ENCODE measurements at places on chromosomes 3 and 15. TPM values are rescaled to one million over a fixed set of nuclear protein-coding genes. Genes with fewer than 3 reads are reported as not detected.

- peaks cover 4% of the 10 kb centered on the region for H3K27me3 ChIP-seq
- H3K4me1 ChIP-seq: peaks cover 46% of the 10 kb centered on the region
- DNase-seq: peak; percentile 6
- peak overlapping the region; percentile 79 for H3K27ac ChIP-seq
- peak overlapping the region; percentile 86 for H3K4me3 ChIP-seq
- no peaks in the 10 kb centered on the region for H3K36me3 ChIP-seq
Observed at GRCh38 chr15:89999676-90000185, 1.4 kb upstream of the ZNF710 start.

DNA sequence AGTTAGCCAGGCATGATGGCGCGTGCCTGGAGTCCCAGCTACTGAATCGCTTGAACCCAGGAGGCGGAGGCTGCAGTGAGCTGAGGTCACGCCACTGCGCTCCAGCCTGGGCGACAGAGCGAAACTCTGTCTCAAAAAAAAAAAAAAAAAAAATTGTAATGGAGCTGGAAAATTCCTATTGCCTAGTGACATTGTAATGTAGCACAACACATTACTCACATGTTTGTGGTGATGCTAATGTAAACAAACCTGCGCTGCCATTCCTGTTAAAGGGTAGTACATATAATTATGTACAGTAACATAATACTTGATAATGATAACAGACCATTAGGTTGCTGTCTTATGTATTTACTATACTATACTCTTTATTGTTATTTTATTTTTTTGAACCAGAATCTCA is 39.1 kb downstream of the KNL1 start:
- H3K27me3 ChIP-seq: no peaks in the 10 kb centered on the region
- H3K4me3 ChIP-seq: no peak overlapping the region
- peaks cover 6% of the 10 kb centered on the region for H3K4me1 ChIP-seq
- DNase-seq: peak; percentile 61

DNA sequence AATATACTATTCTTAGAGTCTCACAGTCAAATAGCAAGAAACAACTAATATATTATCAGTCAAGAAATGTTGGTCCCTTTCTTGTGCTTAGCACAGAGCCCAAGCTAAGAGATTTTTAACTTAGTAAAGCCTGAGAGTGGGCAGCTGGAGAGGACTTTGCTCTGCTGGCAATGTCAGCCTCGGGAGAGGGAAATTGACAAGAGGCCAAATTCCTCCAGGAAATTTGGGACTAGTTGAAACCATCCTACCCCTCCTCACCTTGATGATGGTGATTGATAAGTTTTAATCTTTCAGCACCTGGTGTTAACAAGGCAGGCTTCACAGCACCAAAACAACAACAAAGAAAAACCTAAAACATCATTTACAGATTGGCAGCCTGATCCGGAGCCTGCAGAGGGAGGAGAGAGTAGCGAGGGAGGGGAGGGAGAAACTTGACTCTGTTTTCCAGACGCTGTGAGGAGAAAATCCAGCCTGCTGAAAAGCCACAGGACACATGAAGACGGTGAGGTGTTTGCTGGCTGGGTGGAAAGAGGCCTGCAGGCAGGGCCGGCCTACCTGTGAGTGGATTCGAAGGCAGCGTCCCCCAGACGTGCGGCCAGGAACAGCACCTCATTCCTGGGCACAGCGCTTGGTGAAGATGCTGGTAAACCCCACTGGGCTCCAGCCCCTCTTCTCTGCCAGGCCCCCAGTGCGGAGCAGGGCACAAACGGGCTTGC is 150.9 kb downstream of the LRRC28 start:
- peaks cover 10% of the 10 kb centered on the region for H3K4me1 ChIP-seq
- H3K36me3 ChIP-seq: no peaks in the 10 kb centered on the region
- no peak for DNase-seq
- H3K4me3 ChIP-seq: no peak overlapping the region
- H3K27ac ChIP-seq: no peak overlapping the region
- peaks cover 6% of the 10 kb centered on the region for H3K27me3 ChIP-seq

GRCh38 chr3:28916713-28917499 is 364.0 kb upstream of the RBMS3 start:
- no peak overlapping the region for H3K4me3 ChIP-seq
- no peak overlapping the region for H3K27ac ChIP-seq
- peaks cover 41% of the 10 kb centered on the region for H3K4me1 ChIP-seq
- H3K36me3 ChIP-seq: no peaks in the 10 kb centered on the region

GRCh38 chr3:192038726-192039125 is 577.8 kb downstream of the PYDC2 start:
- H3K4me1 ChIP-seq: peaks cover 9% of the 10 kb centered on the region
- H3K36me3 ChIP-seq: no peaks in the 10 kb centered on the region
- H3K4me3 ChIP-seq: no peak overlapping the region
- no peaks in the 10 kb centered on the region for H3K27me3 ChIP-seq
- peak; percentile 25 for DNase-seq

DNA sequence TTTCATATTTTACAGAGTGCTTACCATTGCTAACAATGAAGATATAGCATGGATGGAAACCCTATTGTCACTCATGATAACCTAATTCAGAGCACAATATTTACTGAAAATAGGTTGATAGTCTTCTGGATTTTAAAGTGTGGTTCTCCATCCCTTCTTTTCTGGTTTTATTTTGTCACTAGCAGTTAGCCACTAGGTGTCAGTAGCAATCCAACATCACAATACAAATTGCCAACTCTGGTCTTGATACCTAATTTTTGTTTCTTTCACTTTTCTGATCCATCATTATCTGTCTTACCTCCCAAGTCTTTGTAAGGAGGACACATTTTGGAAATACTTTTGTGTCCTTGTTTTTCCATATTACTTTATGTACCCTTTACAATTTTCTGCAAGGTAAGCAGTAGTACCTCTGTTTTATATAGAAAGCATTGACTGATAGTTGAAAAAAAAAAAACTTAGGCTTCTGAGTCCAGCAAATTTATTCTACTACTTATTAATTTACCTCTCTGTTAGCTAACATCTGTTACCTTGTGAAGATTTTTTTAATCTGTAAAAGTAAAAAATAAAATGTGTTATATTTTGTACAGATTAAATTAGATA is 28.3 kb upstream of the CRYBG3 start:
- DNase-seq: peak; percentile 47
- H3K36me3 ChIP-seq: no peaks in the 10 kb centered on the region
- H3K4me1 ChIP-seq: no peaks in the 10 kb centered on the region

DNA sequence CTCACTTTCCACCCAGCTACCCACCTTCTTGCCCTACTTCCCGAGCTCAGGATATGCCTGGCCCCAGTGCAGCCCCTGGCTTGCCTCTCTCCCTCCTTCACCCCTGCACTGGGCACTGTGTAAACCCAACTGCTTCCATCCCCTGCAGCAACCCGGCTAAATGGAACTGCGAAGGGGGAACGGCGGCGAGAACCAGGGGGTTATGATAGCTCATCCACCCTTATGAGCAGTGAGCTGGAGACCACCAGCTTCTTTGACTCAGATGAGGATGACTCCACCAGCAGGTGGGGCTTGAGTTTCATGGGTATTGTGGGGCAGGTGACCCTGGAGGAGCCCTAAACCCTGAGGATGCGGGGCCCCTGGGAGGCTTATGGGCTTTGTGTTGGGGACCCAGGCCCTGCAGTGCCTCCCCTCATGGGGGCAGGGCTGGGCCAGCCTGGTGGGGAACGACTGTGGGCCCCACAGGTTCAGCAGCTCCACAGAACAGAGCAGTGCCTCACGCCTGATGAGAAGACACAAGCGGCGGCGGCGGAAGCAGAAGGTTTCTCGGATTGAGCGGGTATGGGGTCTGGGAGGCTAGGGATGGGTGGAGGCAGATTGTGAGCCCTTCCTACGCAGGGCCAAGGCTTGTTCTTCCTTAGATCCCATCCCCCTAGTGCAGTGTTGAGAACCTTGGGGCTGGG is 9.6 kb downstream of the DVL3 start:
- no peak overlapping the region for H3K27ac ChIP-seq
- peaks cover 37% of the 10 kb centered on the region for H3K36me3 ChIP-seq
- peaks cover 50% of the 10 kb centered on the region for H3K4me1 ChIP-seq
- no peak for DNase-seq
- H3K27me3 ChIP-seq: no peaks in the 10 kb centered on the region

- DNase-seq: no peak
- no peak overlapping the region for H3K4me3 ChIP-seq
- H3K27me3 ChIP-seq: 0 out of 2 replicates have a peak, but pooled peaks cover 3% of the 10 kb centered on the region
- H3K27ac ChIP-seq: no peak overlapping the region
- H3K36me3 ChIP-seq: no peaks in the 10 kb centered on the region
Observed at GRCh38 chr3:55717481-55717880, 230.4 kb upstream of the WNT5A start.

- no peaks in the 10 kb centered on the region for H3K4me1 ChIP-seq
- no peaks in the 10 kb centered on the region for H3K36me3 ChIP-seq
- H3K27me3 ChIP-seq: peaks cover 44% of the 10 kb centered on the region
- DNase-seq: no peak
- no peak overlapping the region for H3K27ac ChIP-seq
Observed at GRCh38 chr3:127542441-127542952, 48.0 kb downstream of the TPRA1 start.

GRCh38 chr3:115418583-115418982 is 204.7 kb upstream of the GAP43 start:
- no peaks in the 10 kb centered on the region for H3K36me3 ChIP-seq
- DNase-seq: no peak
- H3K27ac ChIP-seq: no peak overlapping the region

DNA sequence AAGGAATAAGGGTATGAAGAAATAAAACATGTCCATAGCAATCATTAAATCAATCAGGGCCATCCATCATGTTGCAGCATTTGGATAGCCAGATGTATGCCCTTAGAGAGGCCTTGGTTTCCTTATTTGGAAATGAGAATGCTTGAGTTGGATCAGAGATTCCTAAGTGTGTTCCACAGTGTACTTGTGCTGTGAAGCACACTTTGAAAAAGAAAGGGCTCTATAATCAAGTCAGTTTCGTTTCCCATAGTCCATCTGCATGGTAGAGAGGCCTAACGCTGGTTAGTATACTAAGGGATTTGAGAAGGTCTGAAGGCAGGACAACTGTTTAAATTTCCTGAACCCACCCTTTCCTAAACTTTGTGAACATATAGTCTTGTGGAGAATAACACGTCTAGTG is 30.9 kb downstream of the RBMS3 start:
- peaks cover 2% of the 10 kb centered on the region for H3K27me3 ChIP-seq
- H3K4me1 ChIP-seq: peaks cover 47% of the 10 kb centered on the region
- no peak overlapping the region for H3K27ac ChIP-seq
- no peak overlapping the region for H3K4me3 ChIP-seq
- no peak for DNase-seq

GRCh38 chr3:141465221-141465620 is 21.6 kb upstream of the RASA2 start:
- DNase-seq: no peak
- H3K4me1 ChIP-seq: peaks cover 32% of the 10 kb centered on the region
- peaks cover 2% of the 10 kb centered on the region for H3K27me3 ChIP-seq

- no peaks in the 10 kb centered on the region for H3K36me3 ChIP-seq
- peaks cover 18% of the 10 kb centered on the region for H3K27me3 ChIP-seq
- H3K27ac ChIP-seq: no peak overlapping the region
Observed at GRCh38 chr3:9266716-9267115, 17.3 kb upstream of the SRGAP3 start.

- peak overlapping the region; percentile 81 for H3K27ac ChIP-seq
- H3K4me3 ChIP-seq: peak overlapping the region; percentile 27
- no peaks in the 10 kb centered on the region for H3K27me3 ChIP-seq
- H3K4me1 ChIP-seq: peaks cover 86% of the 10 kb centered on the region
- peak; percentile 41 for DNase-seq
- peaks cover 56% of the 10 kb centered on the region for H3K36me3 ChIP-seq
Observed at GRCh38 chr3:8899876-8900460, 63.3 kb downstream of the RAD18 start.

DNA sequence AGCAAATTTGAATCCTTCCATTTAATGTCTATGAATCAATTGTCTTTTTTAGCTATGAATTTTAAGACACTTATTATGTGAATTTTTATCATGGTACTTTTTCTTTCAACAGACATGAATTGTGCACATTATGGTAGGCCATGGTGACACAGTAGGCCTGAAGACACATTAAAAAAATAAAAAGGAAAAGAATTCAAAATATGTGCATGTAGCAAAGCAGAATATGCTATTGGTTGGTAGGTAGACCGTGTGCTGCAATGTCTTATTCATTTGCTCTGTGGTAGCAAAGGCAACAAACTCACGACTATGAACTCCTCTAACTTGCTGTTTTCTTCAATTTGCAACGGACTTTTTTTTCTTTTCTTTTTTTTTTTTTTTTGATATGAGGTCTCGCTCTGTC is 50.0 kb upstream of the EPHA3 start:
- H3K36me3 ChIP-seq: no peaks in the 10 kb centered on the region
- no peak for DNase-seq
- H3K27ac ChIP-seq: no peak overlapping the region

DNA sequence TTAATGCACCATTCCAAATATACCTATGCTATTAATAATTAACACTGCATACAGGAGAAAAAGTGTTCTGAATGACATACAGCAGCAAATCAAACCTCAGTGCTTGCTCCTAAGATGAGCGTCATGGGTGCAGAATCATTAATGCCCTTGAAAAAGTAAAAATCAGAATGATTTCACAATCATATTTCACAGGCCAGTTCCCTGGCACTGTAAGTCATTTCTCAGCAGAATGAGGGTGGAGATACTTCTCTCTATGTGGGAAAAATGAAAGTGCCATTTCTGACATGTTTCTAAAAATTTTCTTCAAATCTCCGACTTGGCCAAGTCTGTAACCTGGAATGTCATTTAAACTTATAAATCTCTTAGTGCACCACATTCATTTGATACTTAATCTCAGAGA is 549.8 kb upstream of the AGTR1 start:
- no peak overlapping the region for H3K27ac ChIP-seq
- no peak for DNase-seq
- H3K27me3 ChIP-seq: no peaks in the 10 kb centered on the region
- no peaks in the 10 kb centered on the region for H3K4me1 ChIP-seq
- no peak overlapping the region for H3K4me3 ChIP-seq

DNA sequence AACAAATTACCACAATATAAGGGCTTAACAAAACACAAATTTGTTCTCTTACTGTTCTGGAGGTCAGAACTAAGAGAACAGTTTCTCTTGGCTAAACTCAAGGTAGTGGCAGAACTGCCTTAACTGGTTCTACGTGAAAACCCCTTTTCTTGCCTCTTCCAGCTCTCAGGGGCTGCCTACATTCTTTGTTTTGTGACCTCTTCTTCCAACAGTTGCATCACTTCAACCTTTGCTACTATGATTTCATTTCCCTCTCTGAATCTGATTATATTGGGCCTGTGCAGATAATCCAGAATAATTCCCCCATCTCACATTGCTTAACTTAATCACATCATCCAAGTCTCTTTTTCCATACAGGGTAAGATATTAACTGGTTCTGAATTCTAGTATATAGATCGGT is 624.6 kb downstream of the ZPLD1 start:
- H3K27me3 ChIP-seq: peaks cover 2% of the 10 kb centered on the region
- no peak overlapping the region for H3K27ac ChIP-seq
- no peaks in the 10 kb centered on the region for H3K4me1 ChIP-seq
- DNase-seq: no peak

The PLSCR2 gene
- total RNA-seq: not detected

The GHSR gene
- total RNA-seq: not detected

The DTX3L gene
- total RNA-seq: 15.6 TPM

The CHL1 gene
- not detected for total RNA-seq

The UPK1B gene
- not detected for total RNA-seq

The GOLGA8Q gene
- total RNA-seq: not detected

The PLS1 gene
- total RNA-seq: 1.3 TPM

The FAN1 gene
- 14.0 TPM for total RNA-seq

The SCAANT1 gene
- not detected for total RNA-seq

Data from HFFc6 (cell line).